ENCODE measurements at places on chromosomes 5 and 9. TPM values are rescaled to one million over a fixed set of nuclear protein-coding genes. Genes with fewer than 3 reads are reported as not detected.

- DNase-seq: no peak
Measured at GRCh38 chr5:128596071-128596470, 58.0 kb upstream of the FBN2 start.

- no peak for DNase-seq
Measured at GRCh38 chr5:150618163-150618562, 22.3 kb upstream of the SYNPO start.

- no peak for DNase-seq
Measured at GRCh38 chr5:9537223-9538141, 8.4 kb downstream of the SEMA5A start.

DNA sequence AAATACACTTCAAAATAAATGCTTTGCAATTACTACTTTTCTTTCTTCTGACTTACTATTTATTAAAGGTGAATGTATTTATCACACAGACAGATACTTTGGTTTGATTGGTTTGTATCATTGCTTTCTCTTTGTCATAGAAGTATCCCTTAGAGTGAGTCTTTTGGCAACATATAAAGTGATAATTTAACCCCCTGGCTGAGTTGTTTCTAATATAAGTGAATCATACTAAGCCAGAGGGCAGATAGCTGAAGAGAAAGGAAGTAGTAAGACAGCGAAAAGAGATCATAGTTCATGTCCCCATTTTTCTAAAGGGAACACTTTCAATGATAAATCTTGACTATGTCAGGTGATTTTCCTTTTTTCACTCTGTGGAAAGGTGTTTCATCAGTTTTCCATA is 38.6 kb downstream of the CAMK4 start:
- DNase-seq: no peak

ARSI gene
- 6.3 TPM for total RNA-seq

F2RL2 gene
- 0.89 TPM for total RNA-seq

DNA sequence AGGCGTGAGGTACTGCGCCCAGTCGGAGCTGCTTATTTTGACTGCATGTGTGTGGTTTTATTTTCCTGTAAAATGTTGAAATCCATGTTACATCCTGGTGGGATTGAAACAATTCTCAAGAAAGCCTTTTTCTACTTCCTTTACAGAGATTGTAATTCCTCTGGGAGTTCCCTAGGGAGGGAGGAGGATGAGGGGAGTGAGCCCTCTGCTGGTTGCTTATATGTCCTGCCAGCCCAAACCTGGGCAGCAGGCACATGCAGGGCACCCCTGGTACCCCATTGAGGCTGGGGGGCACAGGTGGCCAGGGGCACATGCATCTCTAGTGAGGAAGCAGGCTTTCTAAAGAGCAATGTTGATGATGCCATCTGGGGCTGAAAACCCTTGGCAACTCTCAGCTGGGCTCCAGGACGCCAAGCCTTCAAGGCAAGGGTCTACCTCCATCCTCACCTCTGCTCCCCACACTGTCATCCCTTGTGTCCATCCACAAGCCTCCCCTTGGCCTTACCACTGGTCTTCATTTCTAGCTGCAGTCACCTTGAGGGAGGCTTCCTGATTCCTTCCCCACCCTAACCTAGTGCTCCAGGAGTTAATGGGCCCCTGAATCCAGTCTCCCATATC is 84.7 kb upstream of the TNFSF8 start:
- DNase-seq: no peak

RFESD gene
- total RNA-seq: 3.9 TPM

GRCh38 chr5:78972654-78973428 is 12.3 kb downstream of the ARSB start:
- no peak for DNase-seq

GKAP1 gene
- total RNA-seq: 11.5 TPM

DNA sequence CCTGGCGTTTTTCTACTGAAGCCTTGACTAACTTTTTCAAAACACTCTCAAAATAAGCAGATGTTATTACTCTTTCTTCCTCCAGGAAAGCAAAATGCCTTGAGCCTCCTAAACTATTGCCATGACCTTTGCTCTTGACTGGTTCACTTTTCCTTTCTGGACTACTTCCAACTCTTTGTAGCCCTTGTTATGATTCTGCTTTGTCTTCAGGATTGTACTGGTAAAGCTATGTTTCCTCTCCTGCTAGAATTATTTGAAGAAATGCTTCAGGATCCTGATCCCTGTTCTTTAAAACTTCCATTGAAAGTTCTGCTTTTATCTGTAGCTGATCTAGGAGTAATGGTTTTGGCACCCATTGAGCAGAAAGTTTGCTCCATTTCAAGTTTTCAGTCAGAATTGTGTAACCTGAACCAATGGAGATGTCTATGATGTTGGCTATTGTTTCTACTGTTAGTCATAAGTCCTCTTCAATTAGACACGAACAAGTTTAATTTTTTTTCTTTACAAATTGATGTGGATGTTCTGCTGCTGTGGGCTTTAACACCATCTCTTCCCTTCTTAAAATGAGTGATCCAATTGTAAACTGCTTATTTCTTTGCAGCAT is 1356.4 kb downstream of the EFNA5 start:
- DNase-seq: no peak

DNA sequence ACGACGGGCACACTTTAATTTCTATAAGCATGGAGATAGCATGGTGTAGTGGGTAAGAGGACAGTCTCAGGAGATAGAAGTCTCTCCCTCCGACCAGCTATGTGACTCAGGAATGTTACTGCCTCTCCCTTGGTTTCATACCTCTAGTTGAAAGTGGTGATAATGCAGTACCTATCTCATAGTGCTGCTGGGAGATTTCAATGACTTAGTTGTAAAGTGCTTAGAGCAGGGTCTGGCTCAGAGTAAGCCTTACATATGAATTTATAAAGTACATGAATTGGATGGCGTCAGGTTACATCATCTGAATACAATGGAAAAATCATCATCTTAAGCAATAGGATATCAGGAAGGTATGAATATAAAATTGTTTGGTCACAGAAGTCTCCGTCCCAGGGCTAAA is 952.8 kb upstream of the EDIL3 start:
- DNase-seq: no peak

GRCh38 chr5:66851306-66851705 is 255.1 kb downstream of the MAST4 start:
- no peak for DNase-seq

DNA sequence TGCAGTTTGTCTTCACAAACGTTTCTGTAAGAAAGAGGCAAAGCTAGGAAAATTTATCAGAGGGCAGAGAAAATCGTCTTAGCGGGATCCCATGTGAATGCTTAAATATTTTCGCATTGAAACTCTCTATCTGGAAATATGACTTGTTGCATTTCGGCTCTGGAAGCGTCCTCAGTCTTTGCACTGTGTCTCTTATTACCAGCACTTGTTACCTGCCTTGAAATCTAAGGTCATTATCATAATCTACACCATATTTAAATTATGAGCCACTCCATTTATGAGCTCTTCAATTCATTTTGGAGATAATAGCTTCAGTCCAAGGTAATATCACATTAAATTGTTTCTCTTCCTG is 1.4 kb downstream of the EGFLAM start:
- no peak for DNase-seq

GRCh38 chr9:69964446-69964845 is 79.2 kb upstream of the MAMDC2 start:
- DNase-seq: no peak

- no peak for DNase-seq
Measured at GRCh38 chr5:160438316-160439204, 16.9 kb downstream of the PTTG1 start.

- no peak for DNase-seq
Measured at GRCh38 chr9:127640908-127641545, 28.9 kb downstream of the STXBP1 start.

DNA sequence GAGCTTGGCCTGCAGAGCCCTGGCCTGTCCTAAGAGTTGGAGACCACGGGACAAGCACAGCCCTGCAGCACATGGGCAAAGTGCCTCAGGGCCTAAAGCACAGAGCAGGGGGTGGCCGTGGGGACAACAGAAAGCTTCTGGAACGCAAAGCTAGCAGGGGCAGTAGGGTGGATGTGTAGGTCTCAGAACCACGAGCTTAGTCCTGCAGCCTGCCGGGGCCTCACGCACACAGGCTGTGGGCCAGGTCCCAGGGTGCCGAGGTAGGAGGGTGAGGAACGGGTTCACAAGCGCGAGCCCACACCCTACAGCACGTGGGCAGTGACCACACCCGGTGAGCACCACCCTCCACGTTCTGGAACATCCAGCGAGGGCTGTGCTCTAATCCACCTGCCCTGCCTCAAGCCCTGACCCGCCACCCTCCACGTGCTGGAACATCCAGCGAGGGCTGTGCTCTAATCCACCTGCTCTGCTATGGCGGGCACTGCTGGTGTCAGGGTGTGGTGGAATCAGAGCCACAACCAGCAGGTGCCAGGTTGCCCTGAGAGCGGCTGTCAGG is 9.3 kb downstream of the CLPTM1L start:
- no peak for DNase-seq

DNA sequence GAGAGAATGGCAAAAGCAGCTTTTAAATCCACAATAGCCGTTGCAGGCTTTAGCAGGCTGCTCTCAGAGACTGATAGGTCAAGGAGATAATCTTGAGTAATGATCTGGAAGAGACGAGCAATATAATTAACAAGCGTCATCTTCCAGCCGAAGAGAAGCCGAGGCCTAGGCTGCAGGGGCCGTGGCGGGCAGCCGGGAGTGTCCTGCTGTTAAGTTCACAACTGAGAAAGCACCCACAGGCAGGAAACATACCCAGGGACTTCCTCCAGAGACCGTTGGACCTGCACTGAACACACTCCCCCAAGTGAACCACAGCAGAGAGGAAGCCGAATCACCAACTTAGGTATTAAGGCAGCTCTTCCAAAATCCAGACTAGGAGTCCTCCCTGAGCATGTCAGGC is 182.3 kb downstream of the IRX2 start:
- no peak for DNase-seq

DNA sequence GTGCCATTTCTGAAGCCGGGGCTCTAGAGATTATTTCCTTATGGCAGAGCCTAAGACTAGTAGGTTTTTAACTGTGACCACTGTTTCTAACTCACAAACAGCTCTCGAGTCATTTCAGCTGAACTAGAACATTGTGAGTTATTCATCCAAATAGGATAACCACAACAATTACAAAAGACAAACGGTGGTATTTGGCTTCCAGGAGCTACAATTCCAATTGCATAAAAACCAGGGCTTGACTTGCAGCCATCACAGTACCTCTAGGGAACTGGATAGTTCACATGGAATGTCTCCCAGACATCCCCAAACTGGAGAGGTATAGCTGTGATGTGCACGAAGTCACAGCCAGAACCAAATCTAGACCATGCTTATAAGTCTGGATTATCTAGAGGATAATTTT is 224.8 kb downstream of the FAM114A2 start:
- no peak for DNase-seq

GRCh38 chr5:135456238-135457099 is 4.3 kb upstream of the TIFAB start:
- peak; percentile 41 for DNase-seq

Data from sciatic nerve (tissue), 2 donors.